Kidney glomerular epithelial cell (primary cell): ENCODE measurements at places on chromosomes 12 and 14.
A peak's percentile ranks its signal among the peaks of the same experiment; 100 is the strongest.

GRCh38 chr12:121110211-121110940 is 22.3 kb upstream of the P2RX7 start:
- DNase-seq = peak; percentile 58

- no peak for DNase-seq
Observed at GRCh38 chr14:96917442-96917963, 120.3 kb downstream of the VRK1 start.

GRCh38 chr12:67426067-67426466 is 156.9 kb downstream of the CAND1 start:
- peak; percentile 48 for DNase-seq

GRCh38 chr12:123050331-123050831 is 69.9 kb downstream of the ARL6IP4 start:
- DNase-seq = no peak

DNA sequence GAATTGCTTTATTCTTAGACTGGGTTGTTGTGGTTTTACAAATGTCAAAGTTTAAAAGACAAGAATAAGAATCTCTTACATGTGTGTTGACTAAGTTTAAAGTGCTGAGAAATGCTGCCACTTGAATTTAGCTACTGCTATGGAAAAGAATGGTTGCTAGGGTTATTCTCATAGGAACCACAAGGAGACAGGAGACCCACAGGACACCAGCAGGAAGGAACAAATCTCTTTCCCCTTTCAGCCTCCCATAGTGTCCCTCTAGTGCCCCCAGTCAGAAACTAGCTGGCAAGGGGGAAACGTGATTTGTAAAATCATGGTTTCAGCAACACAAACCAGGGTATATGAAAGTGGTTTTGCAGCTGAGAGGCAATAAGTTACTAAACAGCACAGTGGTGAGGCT is 102.7 kb downstream of the ST8SIA1 start:
- no peak for DNase-seq

DNA sequence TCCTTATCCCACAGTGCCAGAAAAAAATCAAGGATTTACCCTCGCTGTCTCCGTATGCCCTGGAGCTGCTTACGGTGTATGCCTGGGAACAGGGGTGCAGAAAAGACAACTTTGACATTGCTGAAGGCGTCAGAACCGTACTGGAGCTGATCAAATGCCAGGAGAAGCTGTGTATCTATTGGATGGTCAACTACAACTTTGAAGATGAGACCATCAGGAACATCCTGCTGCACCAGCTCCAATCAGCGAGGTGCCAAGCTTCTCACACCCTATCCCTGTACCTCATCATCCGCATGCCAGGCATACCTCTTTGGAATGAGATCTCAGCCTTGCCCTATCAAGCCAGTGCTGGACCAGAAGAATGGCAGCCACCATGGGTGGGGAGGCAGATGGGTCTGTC is 19.2 kb downstream of the OAS2 start:
- no peak for DNase-seq

- no peak for DNase-seq
Observed at GRCh38 chr14:87992346-87992717, 650 bp downstream of the GALC start.

GRCh38 chr12:130981074-130981742 is 27.5 kb downstream of the ADGRD1 start:
- no peak for DNase-seq

DNA sequence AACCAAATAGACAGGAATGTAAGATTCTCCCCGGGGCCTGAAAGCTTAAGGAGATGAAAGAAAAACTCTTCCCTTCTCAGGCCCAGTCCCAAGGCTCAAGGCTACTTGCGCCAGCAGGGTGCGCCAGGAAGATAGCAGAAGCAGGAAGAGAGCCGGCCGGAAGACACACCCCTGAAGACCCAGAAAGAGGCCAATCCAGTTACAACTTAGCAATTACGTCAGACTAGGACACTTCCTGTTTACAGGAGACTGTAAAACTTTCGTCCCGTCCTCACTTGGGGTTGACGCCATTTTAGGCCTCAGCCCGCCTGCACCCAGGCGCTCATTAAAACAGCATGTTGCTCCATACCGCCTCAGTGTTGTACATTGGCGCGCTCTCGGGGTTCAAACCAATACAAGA is 9.4 kb downstream of the COX16 start:
- DNase-seq = no peak

GRCh38 chr14:38553586-38553985 is 297.7 kb upstream of the CLEC14A start:
- DNase-seq = peak; percentile 28
